Stimulated activated CD8-positive, alpha-beta memory T cell treated with anti-CD3 and anti-CD28 coated beads, Interleukin-12 subunit alpha, Interleukin-12 subunit beta, amount 100 ng/mL, for 4 hours (primary cell): ENCODE measurements at places on chromosomes 7 and 10.

DNA sequence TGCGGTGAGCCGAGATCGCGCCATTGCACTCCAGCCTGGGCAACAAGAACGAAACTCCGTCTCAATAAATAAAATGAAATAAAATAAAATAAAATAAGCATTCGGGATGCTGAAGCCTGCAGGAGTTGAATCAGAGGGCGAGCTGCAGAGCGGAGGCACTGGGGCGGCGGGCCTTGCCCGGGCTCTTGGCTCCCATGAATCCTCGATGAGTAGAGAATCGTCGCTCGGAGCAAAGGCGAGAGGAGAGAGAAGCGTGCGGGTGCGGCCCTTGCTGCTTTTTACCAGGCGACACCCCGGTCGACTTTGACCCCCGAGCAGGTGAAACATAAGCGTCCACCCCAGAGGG lies 168.3 kb downstream of the UBE2H start:
- no peak for DNase-seq

DNA sequence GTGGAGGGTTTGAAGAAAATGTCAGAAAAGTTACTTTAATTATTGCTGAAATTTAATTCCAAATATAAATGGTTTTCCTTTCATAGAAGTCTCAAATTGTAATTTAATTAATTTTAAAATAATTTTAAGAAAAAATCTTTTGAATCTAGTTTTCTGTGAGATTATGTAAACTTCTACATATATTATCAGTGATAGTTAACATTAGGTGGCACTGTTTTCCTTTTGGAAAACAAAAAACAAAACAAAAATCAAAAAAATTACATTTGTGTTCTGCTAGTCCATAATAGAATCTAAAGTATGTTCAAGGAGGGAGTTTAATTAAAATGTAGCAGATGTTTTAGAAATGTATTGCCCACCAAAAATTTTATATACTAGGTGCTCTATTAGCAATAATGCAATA lies 1456.7 kb downstream of the REEP3 start:
- DNase-seq: no peak

GRCh38 chr7:150909200-150909995 lies 57.1 kb downstream of the AOC1 start:
- DNase-seq: no peak

DNA sequence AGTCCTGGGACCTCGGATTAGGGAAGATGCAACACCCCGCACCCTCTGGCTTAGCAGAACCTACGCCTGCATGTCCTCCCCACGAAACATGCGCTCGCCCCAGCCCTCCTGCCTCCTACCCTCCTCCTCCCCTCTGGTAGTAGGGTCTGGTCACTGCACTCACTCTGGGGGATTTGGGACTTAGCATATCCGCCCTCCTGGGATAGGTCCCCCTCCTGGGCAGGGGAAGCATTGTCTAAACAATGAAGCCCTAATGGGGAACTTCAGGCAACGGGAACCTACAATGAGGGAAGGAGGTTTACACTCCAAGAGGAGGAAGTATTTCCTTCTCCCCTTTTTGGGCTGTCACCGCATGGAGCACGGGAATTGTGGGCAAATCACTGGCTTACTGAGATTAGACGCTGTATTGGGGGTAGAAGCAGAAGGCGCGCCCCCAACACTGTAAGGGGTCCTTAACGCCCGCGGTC lies 892 bp downstream of the CRHR2 start:
- DNase-seq: no peak

DNA sequence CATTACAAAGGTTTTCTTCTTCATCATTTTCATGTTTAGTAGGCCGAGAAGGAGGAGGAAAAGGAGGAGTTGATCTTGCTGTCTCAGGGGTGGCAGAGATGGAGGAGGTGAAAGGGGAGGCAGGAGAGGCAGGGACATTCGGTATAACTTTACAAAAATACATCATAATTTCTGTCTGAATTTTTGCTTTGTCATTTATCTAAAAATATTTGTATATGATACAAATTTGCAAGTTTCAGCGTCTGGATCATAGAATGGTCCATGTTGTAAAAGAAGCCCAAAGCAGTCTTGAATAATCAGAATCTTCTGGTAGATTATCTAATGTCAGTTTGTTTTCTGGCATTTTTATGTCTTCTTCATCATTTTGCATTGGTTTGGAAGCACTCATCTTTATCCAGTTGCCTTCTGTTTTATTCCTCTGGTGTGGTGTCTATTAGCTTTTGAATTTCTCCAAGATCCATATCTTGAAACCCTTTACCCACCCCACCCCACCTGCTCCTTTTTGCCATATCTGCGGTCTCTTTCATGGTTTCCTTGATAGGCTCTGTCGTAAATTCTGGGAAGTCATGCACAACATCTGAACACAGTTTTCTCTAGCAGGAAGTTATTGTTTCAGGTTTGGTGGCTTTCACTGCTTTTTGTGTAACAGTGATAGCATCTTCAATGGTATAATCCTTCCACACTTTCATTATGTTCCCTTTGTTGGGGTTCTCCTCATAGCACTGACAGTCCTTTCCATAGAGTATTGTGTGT lies 95.0 kb downstream of the ST7 start:
- no peak for DNase-seq

- DNase-seq: no peak
Measured at GRCh38 chr7:155821851-155822250, 9.6 kb upstream of the SHH start.

- DNase-seq: no peak
Measured at GRCh38 chr7:144830811-144831210, 5.0 kb downstream of the TPK1 start.

DNA sequence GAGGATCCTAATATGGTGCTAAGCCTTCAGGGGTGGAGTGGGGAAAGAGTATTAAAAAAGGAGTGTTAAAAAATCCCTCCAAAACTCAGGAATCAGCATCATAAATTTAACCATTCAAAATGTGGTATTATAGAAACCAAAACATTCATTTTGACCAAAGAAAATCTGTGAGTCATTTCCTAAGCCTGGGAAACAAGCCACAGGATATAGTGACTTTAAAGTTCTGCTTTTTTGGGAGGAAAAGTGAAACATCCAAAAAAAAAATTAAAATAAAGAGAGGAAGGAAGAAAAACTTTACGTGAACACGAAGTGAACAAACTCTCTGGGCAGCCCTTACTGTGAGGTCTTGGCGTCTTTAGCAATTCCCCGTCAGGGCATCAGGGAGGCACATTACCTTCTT lies 74.0 kb upstream of the GSDME start:
- no peak for DNase-seq

DNA sequence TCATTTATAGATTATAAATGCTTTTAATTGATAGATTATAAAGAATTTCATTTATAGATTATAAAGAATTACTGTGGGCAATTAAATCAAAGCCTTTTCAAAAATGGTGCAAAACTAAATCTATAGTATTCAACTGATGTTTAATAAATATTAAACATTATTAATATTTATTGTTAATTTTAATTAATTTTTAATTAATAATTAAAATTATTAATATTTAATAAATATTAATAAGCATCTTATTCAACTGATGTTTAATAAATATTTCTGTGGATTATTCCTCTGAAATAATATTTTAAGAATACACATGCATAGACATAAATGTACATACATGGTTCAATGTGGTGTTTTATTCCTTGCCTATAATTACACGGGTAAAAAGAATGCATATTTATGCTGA lies 346.8 kb downstream of the PCDH15 start:
- no peak for DNase-seq

GRCh38 chr10:44830022-44830421 lies 81.1 kb upstream of the TMEM72 start:
- DNase-seq: no peak

DNA sequence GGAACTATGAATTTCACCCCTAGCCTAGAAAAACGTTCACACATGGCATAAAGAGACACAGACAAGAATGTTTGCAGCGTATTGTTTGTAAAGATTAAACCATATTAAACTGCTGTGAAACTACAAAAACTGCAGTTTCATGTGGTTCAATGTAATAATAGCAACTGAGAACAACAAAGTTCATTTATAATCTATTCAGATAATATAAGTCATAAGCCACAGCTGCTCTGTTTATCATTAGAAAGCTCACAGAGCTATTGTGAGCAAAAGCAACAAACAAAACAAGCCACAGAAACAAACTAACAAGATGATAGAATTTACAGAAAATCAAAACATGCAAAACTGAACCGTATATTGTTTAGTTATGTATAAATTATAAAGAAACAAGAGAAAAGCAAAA lies 113.5 kb downstream of the AHR start:
- no peak for DNase-seq

DNA sequence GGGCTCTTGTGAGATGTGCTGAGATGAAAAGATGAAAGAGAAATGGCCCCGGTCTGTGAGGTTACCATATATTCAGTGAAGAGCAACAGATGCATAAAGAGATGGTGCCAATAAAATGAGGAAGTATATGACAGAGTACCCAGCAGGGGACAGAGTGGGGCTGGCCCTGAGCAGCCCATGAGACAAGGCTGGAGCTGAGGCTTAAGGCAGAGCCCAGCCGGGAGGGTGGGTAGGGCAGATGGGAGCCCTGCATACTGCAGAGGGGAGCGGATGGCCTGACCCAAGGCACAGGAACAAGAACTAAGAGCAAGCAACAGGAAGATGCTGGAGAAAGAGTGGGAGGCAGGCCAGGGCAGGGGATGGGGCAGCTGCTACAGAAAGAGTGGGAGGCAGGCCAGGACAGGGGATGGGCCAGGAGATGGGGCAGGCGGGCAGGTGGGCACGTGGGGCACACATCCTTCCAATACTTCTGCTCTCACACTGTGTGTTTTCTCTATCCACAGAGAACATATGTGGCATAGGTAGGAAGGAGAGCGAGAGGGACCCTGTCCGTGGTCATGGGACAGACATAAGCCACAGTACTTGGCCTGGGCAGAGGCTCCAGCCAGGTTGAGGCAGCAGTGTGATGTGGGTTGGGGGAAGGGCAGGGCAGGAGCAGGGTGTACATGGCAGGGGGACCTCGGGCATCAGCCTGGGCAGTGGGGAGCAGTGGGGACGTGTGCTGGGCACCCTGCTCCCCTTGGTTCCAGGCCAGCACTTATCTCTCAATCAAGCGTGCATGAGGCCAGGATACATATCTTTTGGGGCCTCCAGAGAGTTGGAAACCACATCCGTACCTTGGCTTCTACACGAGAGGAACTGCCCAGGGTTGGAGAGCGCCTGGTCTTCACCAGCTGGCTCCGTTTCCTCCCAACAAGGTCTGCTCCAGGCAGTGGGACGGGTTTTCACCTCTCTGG lies 91.6 kb upstream of the IKZF1 start:
- no peak for DNase-seq

GRCh38 chr10:81724431-81724830 lies 150.6 kb upstream of the NRG3 start:
- DNase-seq: no peak

- DNase-seq: no peak
Measured at GRCh38 chr10:12801214-12802087, 200.1 kb downstream of the CCDC3 start.

DNA sequence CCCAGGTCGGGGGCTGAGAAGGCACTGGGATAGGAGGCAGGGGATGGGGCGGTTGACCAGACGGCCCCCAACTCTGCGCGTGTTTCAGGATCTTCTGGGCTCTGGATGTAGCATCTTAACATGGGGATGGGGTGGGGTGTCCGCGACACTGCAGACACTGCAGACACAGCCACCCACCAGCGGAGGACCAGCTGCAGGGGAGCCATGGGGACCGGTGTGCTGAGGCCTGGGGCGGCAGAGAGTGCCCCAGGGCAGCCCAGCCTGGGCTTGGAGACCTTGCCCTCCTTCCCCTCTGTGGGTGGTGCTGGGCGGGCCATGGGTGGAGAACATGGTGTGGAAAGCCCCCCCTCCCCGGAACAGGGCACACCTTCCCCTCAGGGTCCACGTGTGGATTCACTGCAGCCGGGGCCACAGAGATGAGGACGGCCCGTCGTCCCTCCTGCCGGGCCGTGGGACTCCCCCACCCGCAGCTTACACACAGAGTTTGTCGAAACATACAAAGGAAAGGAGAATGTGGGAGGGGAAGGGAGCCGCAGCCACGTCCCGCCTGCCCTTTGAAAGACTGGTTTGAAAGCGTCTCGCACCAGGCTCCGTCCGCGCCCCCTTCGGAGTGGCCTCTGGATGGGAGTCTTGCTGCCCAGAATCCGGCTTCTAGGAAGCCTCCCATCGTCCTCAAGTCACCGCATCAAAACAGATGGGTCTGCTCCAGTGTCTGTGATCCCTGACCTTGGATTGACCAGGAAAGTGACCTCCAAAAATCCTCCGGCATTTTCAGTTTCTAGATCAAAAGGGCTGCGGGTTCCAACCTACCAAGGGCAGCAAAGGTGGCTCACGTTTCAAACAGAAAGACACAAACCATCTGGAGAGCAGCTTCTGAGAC lies 91.5 kb upstream of the TCERG1L start:
- no peak for DNase-seq

DNA sequence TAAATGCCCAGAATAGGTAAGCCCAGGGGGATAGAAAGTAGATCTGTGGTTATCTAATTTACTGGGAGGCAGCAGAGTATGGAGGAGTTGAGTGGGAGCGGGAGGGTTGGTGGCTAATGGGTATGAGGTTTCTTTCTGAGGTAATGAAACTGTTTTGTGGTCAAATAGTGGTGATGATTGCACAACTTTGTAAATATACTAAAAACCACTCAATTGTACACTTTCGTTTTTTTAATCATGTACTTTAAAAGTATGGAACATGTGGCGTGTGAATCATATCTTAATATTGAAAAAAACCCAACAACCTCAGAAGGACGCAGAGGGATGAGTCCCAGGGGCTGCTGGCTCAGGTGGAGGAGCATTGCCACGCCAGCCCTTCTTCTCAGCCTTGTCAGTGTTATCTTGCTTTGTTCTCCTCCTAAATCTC lies 118.1 kb downstream of the WDR11 start:
- no peak for DNase-seq

GRCh38 chr10:43250615-43251418 lies 16.0 kb downstream of the RASGEF1A start:
- no peak for DNase-seq

DNA sequence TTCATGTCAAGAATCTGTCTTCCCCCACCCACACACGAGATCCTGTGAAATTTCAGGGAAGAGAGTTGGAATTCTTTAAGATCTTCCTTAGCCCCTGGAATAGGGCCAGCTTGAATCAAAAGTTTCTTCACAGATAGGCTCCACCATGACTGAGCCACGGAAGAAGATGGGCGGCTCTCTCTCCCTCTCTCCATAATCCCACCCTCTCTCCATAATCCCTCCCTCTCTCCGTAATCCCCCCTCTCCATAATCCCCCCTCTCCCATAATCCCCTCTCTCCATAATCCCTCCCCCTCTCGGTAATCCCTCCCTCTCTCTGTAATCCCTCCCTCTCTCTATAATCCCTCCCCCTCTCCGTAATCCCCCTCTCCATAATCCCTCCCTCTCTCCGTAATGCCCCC lies 20.4 kb downstream of the SHH start:
- no peak for DNase-seq

GRCh38 chr10:69124563-69125268 lies 738 bp downstream of the VPS26A start:
- peak; percentile 22 for DNase-seq

DNA sequence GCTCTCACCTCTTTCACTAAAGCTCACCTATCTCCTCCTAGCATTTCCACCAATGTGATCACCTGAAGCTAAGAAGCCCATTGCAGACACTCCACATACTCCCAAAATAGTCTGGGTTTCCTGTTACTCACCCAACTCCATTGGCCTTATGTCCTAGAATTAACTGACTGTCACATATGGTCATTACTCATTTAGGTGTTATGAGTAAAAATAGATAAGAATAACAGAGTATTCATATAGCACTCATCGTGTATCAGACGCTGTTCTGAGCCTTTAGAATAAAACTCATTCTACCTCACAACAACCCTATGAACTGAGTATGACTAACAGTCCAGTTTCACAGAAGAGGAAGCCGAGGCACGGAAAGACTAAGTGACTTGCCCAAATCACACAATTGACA lies 174.2 kb upstream of the NPVF start:
- no peak for DNase-seq

- DNase-seq: no peak
Measured at GRCh38 chr10:71201849-71202248, 10.5 kb upstream of the UNC5B start.
